Cardiac septum (tissue), 1 donor: ENCODE measurements at places on chromosomes 5 and 9. TPM values are rescaled to one million over a fixed set of nuclear protein-coding genes. Genes with fewer than 3 reads are reported as not detected.

DNA sequence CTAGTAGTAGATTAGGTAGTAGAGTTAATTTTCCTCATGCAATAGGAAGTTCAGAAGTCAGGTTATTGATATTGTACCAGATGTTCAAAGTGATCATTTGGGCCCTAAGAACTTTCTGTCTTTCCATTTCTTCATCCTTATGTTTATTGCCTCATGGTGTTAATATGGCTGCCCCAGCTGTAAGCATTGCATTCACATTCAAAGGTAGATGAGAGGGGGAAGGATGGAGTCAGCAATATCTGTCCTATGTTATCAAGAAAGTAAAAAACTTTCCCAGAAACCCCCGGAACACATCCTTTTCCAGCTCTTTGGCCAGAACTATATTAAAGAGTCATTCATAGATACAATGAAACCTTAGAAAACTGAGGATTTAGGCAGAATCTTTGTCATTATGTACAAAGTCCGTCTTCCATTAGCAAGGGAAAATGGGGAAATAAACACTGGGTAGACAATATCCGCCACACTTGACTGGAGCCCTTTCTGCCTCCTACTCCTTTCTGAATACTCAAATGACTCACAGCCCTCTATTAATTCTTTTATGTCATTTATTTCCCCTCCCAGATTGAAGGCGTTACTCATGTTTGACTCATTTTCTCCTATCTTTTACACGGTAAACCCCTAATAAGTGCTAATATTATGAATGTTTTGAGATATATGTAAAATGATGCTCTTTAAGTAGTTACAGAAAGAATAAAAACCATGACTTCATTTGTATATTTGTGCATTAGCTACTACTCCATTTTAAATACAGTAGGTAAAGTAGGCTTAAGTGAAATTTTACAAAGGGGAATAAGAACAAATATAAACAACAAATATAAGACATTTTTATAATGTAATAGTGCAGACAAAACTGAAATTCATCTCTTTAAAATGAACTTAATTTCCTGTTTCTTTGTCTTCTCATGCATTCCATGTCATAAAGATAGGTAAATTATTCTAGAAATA is 127.6 kb downstream of the SLF1 start:
- DNase-seq: no peak

Gene SLC25A2
- total RNA-seq: not detected

DNA sequence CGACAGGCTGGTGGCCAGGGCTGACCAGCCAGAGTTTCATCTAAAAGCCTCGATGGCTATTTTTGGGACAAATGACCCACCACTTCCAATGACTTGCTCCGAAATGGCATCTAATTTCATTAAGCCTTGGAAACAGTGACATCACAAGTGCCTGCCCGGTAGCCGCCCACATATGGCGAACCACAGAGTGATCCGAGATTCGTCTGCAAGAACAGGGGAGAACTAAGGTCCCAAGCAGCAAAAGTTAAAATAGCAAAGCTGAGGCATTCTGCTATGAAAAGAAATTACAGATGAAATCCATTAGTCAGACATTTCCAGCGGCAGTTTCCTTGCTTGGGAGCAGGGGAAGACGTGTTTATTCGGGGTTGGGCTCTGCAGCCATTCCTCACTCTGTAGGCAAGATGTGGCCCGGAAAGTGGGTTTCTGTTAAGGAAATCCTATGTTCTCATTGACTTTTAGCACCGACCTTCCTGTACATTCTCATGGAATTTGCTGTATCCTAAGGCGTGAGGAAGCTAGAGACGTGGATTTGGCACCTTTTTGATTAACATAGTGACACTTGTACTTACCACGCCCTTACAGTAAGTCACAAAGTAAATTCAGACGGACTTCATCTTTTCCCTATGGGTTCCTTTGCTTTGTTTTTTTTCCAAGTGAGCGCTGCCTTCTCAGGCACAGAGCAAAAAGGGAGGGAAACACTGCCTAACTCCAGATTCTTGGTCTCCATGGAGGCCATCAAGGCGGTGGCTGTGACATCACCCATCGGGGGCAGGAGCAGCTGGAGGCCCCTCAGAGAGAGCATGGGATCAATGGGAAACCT is 45.1 kb downstream of the ERGIC1 start:
- no peak for DNase-seq

Gene ACTBL2
- not detected for total RNA-seq

Gene IRGM
- total RNA-seq: not detected
